T-helper 2 cell treated with Interferon-gamma antibody and Interleukin-4, amounts not matched to agents 5 μg/mL and 100 μg/mL, for 36 hours (primary cell): ENCODE measurements at places on chromosomes 2 and 18.

GRCh38 chr18:63579616-63580015 lies 7.5 kb upstream of the SERPINB13 start:
- DNase-seq: no peak

GRCh38 chr18:33264566-33264965 lies 176.0 kb downstream of the CCDC178 start:
- DNase-seq: no peak

DNA sequence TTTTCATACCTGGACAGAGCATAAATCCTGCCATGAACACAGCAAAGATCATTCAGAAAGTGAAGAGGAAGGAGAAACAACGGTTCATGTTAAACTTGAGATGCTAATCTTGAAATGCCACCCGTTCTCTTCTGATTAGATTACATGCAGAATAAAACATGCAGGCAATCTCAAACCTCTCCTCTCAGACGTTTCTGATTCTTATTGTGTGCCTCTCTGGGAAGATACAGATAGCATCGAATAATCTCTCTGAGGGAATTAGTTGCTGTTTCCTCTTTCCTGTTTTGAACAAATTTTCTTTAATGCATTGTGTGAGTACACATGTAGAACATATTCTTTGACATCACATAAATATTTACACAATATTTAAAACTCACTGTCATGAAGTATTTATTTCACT lies 313.4 kb downstream of the PRKCE start:
- DNase-seq: no peak

DNA sequence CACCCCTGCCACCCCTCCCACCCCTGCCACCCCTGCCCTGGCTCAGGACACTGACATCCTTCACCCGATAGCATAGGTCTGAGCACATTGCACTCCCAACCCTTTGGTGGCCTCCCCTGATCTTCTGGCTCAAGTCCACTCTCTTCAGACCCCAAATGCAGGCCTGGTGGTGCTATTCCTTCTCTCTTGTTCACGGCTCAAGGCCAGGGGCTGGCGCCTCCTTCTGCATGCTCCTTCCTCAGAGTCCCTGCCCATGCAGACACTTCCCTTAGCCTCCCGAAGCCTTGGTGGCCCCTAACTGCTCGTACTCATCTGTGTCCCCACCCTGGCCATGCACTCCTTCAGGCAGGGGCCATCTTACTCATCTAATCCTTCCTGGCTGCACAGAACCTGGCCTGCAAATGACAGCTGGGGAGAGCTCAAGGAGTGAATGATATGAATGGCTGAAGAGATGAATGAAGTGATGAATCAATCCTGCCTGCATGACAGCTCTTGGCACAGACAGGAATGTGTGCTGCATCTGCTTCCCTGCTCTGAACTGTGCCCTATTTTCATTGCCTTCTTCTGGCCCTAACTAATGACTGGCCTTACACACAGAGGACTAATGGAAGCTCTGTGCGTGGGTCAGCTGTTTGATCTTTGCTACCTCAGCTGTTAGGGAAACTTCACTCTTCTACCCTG lies 290.8 kb downstream of the DYSF start:
- no peak for DNase-seq

DNA sequence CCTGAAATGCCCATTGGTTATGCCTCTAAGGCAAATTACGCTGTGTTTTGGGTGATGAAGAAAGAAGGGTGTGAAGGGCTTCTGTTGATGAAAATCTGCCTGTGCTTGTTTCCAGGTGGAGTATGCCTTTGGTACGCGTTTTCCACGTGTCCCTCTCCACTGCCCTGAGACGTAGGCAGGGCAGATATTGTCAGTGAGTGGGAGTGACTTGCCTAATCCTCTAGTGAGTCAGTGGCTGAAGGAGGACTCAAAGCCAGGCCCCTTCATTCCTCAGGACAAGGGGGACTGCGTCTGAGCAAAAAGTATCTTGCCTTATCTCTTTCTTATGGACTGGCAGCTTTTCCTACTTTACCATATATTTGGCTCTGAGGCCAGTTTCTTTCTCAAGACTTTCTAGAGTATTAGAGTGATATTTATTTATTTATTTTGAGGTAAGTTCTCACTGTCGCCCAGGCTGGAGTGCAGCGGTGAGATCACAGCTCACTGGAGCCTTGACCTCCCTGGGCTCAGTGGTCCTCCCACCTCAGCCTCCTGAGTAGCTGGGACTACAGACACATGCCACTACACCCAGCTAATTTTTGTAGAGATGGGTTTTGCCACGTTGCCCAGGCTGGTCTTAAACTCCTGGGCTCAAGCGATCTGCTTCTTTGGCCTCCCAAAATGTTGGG lies 10.2 kb downstream of the RALB start:
- no peak for DNase-seq

- no peak for DNase-seq
Measured at GRCh38 chr2:181146171-181146570, 165.8 kb downstream of the UBE2E3 start.

DNA sequence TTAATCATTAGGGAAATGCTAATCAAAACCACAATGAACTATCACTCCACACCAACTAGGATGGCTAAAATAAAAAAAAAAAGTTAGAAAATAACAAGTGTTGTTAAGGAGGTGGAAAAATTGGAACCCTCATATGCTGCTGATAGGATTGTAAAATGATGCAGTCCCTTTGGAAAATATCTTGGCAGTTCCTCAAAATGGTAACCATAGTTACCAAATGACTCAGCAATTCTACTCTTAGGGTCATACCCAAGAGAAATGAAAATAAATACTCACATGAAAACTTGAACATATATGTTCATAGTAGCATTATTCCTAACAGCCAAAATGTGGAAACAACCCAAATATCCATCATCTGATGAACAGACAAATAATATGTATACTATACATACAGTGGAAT lies 15.7 kb upstream of the ACVR2A start:
- no peak for DNase-seq

- DNase-seq: peak; percentile 56
Measured at GRCh38 chr2:68832233-68832869, 38.8 kb downstream of the BMP10 start.

GRCh38 chr2:157363612-157364101 lies 38.0 kb upstream of the ERMN start:
- no peak for DNase-seq

DNA sequence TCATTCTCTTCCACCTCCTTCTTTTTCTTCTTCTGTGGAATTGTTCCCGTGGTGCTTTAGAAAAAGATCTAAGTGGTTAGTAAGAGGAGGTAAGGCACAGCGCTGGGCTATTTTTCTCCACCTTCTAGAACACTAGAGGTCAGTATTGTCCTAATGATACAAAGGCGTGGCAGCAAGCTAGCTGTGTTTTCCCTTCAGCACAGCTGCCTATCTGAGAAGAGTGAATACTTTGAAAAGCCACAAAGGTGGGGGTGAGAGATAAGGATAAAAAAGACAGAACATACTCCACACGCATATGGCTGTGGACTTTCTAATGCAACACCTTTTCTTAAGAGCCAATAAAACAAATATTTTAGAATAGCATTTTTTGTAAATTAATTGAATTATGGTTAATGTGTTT lies 2.1 kb downstream of the CNTNAP5 start:
- no peak for DNase-seq

DNA sequence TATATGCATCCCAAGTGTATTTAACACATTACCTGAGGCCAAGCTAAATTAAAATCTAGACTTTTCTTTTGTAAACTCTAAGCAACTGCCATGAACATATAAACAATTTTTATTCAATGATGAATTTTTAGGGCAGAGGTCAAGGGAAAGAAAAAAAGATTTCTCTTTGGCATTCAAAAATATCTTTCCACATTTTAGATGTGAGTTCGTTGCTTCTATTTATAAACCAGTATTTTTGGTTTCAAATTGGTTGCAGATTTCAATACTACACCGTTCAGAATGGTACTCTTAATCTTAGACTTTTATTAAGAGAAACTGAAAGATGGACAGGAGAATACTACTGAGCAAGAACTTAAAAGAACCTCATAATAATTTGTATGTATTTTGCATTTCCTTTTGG lies 293.6 kb upstream of the CCDC68 start:
- no peak for DNase-seq

- no peak for DNase-seq
Measured at GRCh38 chr2:222862106-222862908, 1.5 kb downstream of the ACSL3 start.

- no peak for DNase-seq
Measured at GRCh38 chr2:217069263-217070042, 209.6 kb upstream of the TNP1 start.

DNA sequence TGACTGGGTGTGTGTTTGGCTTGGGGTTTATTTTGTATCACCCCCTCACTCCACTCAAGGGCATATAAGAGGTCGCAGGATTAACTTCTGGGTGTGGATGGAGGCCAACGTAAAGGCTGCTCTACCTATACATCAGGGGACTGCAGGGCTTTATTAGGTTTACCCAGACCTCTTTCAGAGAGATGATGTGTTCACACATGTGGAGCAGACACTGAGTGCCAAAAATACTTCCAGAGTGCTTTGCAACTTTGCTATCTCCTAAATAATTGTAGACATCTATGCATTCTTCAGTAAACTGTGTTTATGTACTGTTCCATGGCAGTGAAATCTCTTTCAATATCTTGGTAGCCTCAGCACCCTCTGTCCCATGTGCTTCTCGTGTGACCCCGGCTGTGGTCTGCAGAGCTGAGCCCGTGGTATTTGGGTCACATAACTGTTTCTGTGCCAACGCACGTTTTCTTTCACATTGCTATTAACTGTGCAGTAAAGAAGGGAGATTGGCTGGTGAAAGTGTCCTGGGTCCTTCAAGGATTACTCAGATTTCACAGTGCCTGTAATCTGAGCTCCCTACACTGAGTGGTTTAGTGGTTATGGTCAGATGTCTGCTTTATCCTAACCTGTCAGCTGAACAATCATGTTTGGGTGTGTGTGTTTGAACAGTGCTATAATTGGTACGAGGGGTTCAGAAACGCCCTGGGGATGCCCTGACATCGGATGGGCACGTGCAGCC lies 208.1 kb downstream of the VAPA start:
- DNase-seq: no peak

DNA sequence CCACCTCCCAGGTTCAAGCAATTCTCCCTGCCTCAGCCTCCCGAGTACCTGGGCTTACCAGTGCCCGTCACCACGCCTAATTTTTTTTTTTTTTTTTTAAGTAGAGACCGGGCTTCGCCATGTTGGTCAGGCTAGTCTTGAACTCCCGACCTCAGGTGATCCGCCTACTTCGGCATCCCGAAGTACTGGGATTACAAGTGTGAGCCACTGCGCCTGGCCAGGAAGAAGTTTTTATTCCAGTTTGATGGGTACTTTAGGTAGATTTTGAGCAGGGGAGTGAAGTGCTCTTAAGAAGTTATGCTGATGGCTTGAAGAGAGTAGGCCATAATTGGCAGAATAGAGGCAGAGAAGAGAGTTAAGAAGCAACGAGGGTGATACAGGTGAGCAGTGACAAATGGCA lies 25.3 kb downstream of the FZD5 start:
- no peak for DNase-seq

DNA sequence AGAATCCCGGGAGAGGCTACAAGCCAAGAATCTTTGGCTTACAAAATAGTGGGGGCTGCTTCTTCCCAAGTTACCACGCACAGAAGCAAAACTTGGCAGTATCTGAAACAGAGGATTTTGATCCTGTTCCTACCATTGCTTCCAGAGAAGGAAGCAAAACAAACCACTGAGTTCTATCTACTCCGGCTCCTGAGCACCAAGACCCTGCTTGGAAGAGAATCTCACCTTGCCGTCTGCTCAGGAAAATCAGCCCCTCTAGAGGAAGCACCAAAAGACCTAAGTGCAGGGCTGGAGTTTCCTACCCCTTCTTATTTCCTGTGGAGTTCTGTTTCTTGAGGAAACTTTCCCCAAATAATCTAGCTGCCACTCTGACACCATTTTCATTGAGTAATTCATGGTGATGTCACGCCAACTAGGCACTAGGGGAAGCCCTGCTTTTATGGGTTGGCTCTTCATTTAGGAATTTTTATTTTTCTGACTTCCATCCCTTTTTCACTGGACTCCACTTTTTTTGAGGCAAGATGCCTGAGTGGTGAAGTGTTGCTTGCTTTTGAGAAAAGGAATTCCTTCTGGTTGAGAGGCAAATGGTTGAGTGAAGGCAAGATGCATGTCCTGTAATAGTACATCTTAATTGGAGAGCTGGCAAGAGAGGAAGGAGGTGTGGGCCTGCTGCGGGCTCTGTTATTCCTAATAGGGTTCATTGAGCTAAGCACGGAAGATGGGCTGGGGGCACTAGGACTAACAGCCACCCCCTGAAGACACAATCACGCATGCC lies 36.8 kb upstream of the EML4 start:
- no peak for DNase-seq

DNA sequence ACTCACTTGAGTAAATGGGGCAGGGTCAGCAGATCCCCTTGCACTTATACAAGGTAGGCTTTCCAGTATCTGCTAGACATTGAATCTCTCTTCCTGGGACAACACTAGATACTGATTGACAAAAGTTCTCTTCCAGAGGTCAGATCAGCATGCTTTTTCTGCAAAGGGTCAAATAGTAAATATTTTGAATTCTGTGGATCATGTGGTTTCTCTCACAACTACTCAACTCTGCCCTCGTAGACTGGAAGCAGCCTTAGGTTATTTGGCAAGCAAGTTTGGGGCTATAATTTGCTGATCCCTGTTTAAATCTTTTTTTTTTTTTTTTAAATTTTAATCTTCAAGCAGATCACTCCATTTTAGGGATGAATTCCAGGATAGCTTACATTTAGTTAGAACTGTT lies 17.4 kb upstream of the NABP1 start:
- no peak for DNase-seq

DNA sequence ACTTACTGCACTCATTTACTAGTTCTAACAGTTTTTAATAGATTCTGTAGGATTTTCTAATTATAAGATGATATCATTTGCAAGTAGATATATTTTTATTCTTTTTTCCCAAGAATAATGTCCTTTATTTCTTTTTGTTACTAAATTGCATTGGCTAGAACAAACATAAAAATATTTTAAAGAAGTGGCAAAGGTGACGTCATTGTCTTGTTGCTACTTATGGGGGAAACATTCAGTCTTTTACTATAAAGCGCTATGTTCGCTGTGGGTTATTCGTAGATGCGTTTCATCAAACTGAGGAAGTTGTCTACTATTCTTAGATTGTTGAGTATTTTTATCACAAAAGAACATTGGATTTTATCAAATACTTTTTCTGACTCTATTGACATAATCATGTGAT lies 765.2 kb upstream of the POU3F3 start:
- DNase-seq: no peak

DNA sequence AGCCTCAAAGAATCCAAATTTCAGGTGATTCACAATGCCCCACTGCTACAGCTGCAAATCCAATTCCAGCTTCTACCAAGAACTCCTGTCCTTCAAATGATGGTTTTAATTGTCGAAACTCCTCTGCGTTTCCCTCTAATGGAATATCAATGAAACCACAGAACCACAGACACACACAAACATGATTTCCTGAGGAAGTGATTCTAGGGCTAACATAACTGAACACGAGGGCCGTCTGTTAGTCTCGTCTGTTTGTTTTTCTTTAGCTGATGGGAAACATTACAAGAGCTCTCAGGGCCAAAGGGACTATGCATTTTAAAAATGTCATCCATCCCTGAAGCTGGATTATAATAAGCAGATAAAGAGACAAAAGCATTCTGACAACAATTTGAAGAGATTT lies 59.4 kb downstream of the RNF152 start:
- DNase-seq: no peak

- DNase-seq: no peak
Measured at GRCh38 chr2:186648130-186648529, 45.7 kb upstream of the FAM171B start.

- no peak for DNase-seq
Measured at GRCh38 chr2:197339016-197339415, 28.4 kb upstream of the ANKRD44 start.
